Stomach (tissue), 19 donors: ENCODE measurements at places on chromosomes 1 and 21. TPM values are rescaled to one million over a fixed set of nuclear protein-coding genes. Genes with fewer than 3 reads are reported as not detected.

IL6R gene
- polyA plus RNA-seq: 4.1 TPM

ROR1 gene
- 1.4 TPM for polyA plus RNA-seq

CLCA1 gene
- 0.15 TPM for polyA plus RNA-seq

ZNF644 gene
- 15.9 TPM for polyA plus RNA-seq

HRNR gene
- not detected for polyA plus RNA-seq

GPR52 gene
- not detected for polyA plus RNA-seq

TNFRSF4 gene
- polyA plus RNA-seq: 4.2 TPM
